Amygdala (tissue), 56 donors: ENCODE measurements at places on chromosomes 11 and 22.

DNA sequence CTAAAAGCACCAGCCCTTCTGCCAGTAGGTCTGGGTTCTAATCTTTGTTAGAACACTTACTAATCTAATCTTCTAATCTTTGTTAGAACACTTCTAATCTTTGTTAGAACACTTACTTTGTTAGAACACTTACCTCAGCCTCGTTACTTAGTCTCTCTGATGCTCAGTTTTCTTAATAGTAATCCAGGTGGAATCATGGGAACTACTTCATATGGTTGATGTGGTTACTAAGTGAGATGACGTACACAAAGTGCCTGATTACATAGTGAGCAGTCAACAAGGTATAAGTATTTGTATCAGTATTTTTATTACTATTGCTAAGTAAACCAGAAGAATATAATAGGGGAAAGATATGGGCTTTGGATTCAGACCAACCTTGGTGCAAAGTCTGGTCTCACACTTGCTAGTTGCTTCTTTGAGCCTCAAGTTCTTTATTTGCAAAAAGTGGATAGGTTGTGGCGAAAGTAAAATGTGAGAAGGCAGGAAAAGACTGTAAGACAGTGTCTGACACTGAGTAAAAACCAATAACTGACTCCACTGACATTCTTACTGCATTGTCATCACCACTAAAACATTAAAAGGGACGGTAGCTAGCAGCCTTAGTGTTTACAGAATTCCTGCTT lies 83.7 kb downstream of the TRAF6 start:
- no peak for DNase-seq

DNA sequence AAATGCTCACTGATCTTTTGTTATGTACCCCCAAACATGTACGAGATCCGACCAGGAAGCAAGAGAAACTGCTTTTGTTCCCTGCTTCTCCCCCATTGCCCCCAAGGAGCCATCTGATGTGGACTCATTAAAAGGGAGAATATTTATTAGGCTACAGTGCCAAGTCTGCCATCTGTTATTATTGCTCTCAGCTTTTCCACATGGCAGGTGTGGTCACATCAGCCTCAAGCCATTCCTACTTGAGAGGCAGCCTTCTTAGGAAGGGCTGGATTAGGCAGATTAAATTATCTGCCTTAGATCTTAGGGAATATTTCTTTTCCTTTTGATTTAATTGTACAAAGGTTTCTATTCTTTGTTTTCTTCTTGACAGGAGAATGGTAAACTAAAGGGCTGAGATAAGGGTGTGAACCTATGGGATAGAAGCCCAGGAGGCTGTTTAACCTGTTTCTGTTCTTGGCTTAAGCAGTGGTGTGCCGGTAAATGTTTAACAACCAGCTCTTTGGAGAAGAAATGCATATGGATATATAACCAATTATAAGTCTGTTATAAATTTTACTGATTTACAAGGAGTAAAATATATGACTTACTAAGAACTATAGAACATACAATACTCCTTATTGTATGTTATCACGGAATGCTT lies 88.8 kb downstream of the PDHX start:
- no peak for DNase-seq

- DNase-seq: no peak
Measured at GRCh38 chr22:30427871-30428270, 2.3 kb downstream of the MTFP1 start.

DNA sequence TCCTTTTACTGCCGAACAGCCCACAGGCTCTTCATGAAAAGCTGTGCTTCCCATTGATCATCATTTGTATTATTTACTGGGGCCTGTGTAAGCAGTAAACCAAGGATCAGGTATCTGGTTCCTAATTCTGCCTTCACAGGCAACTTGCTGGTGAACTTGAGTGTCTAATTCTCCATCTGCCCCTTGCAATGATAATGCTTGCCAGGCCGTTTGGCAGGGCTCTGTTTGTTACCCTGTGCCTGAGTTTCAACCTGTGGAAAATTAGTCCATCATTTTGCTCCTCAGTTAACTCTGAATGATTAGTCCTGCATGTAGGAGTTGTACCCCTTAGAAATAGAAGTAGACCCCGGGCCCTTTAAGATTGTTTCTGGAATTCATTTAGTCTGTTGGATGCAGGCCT lies 298.4 kb upstream of the CADM1 start:
- DNase-seq: no peak

GRCh38 chr22:38203090-38203810 lies 1.5 kb downstream of the MAFF start:
- no peak for DNase-seq

DNA sequence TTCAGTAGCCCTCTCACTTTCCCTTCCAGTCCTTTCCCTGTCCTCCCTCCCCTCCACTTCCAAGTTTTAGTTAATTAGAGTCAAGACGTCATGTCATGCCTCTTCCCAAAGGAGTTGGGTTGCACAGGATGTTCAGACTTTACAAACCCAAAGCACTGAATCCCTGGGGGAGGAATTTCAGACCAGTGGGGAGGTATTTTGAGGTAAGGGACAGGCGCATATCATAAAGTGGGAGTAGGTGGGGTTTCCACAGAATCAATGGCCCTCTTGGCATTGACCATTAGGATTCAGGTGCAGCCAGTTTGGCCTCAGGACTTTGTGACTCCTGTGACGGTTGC lies 733 bp upstream of the ACP2 start:
- no peak for DNase-seq

DNA sequence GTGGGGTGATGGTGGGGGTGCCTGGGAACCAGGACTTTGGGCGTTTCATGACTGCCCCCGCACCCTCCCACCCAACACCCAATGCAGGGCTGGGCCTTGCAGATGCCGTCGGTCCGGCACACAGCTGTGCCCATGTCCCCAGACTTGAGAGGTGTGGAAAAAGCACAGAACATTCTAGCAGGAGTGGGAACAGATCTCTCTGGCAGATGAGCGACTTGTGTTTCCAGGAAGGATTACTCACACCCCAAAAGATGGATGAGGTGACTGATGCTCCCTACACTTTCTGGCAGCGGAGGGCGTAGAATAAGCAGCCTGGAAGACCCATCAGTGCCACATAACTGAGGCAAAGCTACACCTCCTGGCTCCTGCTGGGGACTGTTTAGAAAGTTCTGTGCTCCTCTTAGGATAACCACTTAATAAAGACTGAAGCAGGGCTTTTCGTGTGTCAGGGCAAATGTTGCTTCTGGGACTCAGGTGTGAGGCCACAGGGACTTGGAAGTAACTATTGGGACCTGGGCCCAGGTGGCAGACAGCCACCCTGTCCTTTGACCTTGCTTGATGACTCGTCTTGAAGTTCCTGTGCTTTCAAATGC lies 24.2 kb downstream of the FBLN1 start:
- DNase-seq: no peak

GRCh38 chr11:36061471-36061870 lies 117.6 kb downstream of the LDLRAD3 start:
- DNase-seq: no peak

- no peak for DNase-seq
Measured at GRCh38 chr11:69663326-69663725, 11.8 kb downstream of the LTO1 start.

GRCh38 chr11:120703358-120704152 lies 192.0 kb downstream of the GRIK4 start:
- no peak for DNase-seq

- DNase-seq: no peak
Measured at GRCh38 chr11:104907521-104908185, 9.4 kb upstream of the CASP12 start.
